ENCODE measurements at places on chromosomes 1 and 21.

DNA sequence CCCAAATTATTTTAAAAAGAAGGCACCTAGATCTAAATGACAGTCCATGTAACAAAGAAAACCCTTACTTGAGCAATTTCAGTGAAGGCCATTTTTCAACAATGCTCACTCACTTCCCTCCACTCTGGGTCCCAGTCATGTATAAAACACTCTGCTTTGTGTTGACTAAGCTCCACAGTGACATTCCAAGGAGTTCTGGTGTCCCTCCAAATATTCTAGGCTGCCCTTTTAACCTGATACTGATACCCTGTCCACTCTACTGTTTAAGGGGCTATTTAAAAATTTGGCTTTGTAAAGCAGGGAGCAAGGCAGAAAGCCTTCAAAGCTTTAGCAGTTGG lies 73.6 kb downstream of the GNG12 start:
- peak; percentile 14 for DNase-seq

GRCh38 chr1:201665036-201665435 lies 126.1 kb downstream of the NAV1 start:
- DNase-seq: no peak

- DNase-seq: no peak
These were observed at the start of gene KCNQ4 for GRCh38 chr1:40783001-40783905. KCNQ4 (plus strand) TSS chr1:40783787; CDS start chr1:40784094, 307 bp downstream.

GRCh38 chr1:246591047-246591446 lies 24.8 kb downstream of the CNST start:
- DNase-seq: no peak

DNA sequence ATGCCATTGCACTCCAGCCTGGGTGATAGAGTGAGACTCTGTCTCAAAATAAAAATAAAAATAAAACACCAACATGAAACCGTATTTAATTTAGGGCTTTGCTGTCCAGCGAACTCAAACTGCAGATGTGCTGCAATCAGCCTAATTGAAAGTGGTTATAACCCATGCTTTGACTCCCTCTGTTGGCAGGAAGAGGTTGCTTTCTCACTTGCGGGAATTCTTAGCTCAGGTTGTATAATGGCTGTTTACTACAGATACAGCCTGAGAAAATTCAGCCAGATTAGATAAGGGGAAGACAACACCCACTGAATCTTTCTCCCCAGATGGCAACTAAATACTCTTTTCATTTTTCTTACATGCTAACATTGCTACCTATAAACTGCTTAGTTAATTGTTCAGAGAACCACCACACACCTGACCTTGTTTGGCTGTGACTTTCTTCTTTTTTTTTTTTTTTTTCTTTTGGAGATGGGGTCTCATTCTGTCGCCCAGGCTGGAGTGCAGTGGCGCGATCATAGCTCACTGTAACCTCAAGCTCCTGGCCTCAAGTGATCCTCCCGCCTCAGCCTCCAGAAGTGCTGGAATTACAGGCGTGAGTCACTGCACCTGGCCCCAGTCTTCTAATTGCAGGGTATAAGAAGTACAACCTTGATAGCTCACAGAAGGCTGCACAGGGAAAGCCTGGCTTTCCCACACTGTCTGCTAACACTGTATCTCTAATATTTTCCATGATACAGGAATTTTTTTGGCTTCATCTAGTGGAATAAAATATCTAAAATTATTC lies 34.6 kb downstream of the DNTTIP2 start:
- DNase-seq: peak; percentile 66

DNA sequence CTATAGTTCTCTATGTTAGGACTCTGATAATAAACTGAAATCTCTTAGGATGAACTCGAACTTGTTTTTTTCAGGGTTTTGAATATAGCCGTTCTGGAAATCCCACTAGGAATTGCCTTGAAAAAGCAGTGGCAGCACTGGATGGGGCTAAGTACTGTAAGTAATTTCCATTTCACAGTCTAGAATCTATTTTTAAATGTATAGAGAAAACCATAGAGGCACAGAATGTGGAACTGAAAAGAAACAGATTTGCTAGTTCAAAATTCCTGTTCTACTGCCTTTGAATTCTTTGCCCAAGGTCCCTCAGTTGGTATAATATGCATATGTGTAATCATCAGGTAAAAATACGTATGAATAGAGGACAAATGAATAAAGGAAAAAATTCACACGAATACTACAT lies 4.8 kb downstream of the CTH start:
- no peak for DNase-seq
